ENCODE measurements at places on chromosomes 2 and 18. TPM values are rescaled to one million over a fixed set of nuclear protein-coding genes. Genes with fewer than 3 reads are reported as not detected.

- DNase-seq, result no peak
These were observed 249.8 kb downstream of the ANAPC1 start for GRCh38 chr2:111634050-111634794.

Gene CXCR1
- polyA plus RNA-seq, result not detected

Gene FEV
- not detected for polyA plus RNA-seq

- DNase-seq, result no peak
These were observed 285.7 kb downstream of the TCF4 start for GRCh38 chr18:55302167-55302833.

- DNase-seq, result no peak
These were observed 9.8 kb upstream of the SCYGR1 start for GRCh38 chr2:227397562-227397961.

- DNase-seq, result no peak
These were observed 1501.1 kb upstream of the PIK3C3 start for GRCh38 chr18:40453903-40454302.

DNA sequence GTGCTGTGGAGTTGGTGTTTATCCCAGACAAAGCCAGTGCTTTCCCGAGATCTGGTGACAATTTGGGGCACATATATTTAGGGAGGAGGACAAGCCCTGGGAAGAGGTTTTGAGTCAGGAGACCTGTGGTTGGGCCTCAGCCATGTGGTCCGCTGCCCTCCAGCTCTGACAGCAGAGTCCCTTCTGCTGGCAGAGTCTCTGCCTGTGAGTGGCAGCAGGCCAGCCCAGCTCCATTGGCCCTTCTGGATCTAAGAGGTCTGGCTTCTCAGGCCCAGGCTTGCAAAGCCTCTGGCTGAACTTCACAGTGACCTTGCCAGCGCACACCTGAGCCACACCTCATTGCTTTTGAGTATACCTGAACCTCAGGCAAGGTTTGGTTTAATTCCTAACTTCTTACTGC lies 115.3 kb downstream of the BCL2L11 start:
- no peak for DNase-seq

Gene PECR
- 46.0 TPM for polyA plus RNA-seq

- DNase-seq, result no peak
These were observed 105.7 kb downstream of the MSH2 start for GRCh38 chr2:47508641-47509040.

DNA sequence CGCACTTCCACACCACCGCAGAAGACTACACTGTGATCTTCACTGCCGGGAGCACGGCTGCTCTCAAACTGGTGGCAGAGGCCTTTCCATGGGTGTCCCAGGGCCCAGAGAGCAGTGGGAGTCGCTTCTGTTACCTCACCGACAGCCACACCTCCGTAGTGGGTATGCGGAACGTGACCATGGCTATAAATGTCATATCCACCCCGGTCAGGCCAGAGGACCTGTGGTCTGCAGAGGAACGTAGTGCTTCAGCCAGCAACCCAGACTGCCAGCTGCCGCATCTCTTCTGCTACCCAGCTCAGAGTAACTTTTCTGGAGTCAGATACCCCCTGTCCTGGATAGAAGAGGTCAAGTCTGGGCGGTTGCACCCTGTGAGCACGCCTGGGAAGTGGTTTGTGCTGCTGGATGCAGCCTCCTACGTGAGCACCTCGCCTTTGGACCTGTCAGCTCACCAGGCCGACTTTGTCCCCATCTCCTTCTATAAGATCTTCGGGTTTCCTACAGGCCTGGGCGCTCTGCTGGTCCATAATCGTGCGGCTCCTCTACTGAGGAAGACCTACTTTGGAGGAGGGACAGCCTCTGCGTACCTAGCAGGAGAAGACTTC lies 12.5 kb downstream of the MOCOS start:
- DNase-seq, result no peak

DNA sequence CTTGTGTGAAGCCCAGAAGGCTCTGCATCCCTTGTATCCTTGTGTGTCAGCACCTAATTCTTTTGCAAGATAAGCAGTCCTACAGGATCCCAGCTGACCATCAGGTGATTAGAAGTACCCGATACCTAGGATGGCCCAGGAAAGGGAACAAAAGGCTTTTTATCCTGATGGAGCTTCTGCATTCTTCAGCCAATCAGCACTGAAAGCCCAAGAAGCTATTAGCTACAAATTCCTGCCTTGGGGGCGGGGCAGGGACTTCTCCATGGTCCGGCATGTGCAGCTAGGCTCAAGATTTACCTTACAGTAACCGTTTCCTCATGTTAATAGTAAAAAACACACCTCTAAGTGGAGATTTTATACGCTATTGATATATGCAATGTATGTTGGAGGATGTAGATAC lies 264.6 kb upstream of the THUMPD2 start:
- no peak for DNase-seq

DNA sequence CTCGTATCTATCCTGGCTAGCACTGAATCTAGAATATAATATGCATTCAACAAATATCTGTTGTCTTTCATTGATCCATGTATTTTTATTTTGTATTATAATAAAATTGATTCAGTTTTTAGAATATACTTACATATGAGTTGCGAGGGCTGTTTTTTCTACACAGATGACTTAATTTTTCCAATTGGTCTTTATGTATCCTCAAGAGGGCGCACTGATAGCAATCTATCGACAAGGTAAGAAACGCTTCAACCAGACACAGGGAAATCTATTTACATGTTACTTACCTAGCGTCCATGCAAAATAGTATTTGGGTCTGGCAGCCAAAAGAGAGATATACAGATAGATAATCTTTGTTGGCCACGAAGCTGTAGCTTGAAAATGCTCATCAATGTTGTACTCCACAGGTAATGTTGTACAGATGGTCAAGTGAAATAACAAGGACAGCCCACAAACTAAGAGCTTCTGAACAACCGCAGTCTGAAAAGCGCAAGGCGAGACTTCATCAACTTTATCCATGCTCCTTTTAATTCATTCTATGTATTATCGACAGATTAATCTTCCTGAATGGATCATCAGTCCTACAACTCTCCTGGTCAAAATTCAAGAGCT lies 35.5 kb upstream of the KIDINS220 start:
- peak; percentile 43 for DNase-seq

Gene ANKRD23
- 5.0 TPM for polyA plus RNA-seq

GRCh38 chr2:223956300-223956699 lies 963 bp upstream of the MRPL44 start:
- no peak for DNase-seq

DNA sequence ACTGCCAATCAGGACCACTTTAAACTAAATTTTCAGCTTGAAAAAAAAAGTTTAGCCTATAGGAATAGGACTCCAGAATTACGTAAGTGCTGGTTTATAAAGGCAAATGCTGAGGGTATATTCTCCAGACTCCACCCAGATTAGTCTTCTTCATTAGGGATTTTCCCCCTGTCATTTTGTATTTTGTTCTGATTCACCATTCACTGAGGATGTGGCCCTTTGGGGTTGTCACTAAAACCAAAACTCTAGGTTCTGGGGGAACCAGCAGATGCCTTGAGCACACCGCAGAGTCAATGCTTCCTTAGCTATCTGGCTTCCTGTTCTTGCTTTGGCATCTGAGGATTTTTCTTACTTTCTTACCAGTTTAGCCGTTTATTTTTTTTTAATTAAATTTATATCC lies 10.5 kb downstream of the SCYGR4 start:
- DNase-seq, result no peak

Gene SLC4A3
- polyA plus RNA-seq, result 7.9 TPM

Data from left kidney (tissue), 8 donors.